Keratinocyte (primary cell): ENCODE measurements at places on chromosomes 12 and 14.

GRCh38 chr12:82595941-82596340 is 90.8 kb upstream of the TMTC2 start:
- no peak for DNase-seq

GRCh38 chr12:124379938-124380754 is 85.3 kb downstream of the RFLNA start:
- DNase-seq: no peak

DNA sequence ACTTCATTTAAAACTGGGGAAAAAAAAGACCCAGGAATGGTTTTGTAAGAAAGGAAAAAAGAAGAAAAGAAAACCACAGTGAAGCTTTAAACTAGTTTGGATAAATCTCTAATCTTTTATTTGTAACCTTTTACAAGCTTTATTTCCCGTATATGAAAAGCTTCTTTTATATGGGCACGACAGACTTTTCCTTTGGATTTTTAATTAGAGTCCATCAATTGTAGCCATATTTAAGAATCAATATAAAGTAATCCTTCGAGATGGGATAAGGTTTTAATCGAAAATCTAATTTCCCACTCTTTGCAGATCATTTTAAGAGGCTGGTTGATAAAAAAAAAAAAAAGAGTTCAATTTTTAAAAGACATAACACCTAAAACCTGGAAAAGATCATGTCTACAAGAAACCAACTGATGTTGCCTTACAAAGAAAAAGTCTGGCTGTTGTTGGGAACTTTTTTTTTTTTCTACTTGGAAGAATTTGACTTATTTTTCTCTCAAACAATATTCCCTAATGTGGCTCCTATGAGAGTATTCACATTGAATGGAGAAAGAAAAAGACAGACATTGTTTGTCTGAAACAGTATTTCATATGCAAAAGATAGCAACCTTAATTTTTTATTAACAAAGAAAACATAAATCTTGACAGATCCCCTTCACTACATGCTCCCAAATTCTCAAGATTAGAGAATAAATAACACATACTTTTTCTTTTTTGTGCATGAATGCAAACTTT is 4.9 kb upstream of the OTX2 start:
- no peak for DNase-seq

DNA sequence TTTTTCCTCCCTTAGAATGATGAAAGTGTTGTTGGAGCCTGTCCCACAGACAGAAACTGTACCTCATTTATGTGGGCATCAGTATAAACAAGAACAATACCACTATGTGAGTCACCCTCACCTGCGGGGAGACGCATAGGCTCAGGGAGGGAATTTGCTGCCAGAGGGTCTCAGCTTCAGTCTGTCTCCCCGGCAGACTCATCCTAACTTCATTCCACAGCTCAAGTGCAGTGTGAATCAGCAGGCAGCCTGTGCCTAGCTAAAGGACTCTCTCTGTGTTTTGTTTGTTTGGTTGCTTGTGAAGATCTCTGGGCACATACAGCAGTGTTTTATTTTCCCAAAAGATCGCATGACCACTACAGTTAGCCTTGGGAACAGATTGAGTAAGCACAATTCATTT is 98.9 kb downstream of the PRKCH start:
- DNase-seq: peak; percentile 61

DNA sequence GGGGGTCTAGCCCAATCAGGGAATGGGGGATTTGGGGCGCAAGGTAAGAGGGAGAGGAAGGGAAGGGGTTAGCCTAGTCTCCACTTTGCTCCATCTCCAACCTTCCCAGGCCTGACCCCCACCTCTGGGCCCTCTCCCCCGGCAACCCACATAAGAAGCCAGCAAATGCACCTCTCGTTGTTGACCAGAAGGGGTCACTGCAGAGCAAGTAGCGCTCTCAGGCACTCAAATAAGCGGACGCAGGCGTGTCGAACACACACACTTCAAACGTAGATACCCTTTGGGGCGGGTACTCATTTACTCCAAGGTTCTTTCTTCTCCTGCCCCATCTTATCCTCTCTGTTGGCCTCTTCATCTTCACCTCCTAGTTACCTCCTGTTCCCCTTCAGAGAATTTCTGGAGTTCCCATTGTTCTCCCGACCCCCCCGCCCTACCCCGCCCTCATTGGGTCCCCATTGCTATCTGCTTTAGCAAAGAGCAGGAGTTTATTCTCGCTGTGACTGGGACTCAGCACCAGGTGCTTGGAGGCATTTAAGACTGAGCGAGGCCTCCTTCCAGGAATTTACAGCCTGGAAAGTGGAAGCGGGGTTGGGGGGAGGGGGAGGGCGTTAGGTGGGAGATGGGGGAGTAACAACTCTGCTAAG is 1.5 kb upstream of the SRRM4 start:
- no peak for DNase-seq
